ENCODE measurements at places on chromosomes 4 and X. TPM values are rescaled to one million over a fixed set of nuclear protein-coding genes. Genes with fewer than 3 reads are reported as not detected.

TRPC5OS gene
- not detected for total RNA-seq

VGLL1 gene
- total RNA-seq = not detected

MAGEA9B gene
- not detected for total RNA-seq

C4orf17 gene
- not detected for total RNA-seq

UGT2B7 gene
- not detected for total RNA-seq

SHROOM3 gene
- 4.2 TPM for total RNA-seq

PNMA3 gene
- total RNA-seq = not detected

RAB41 gene
- not detected for total RNA-seq

LNX1 gene
- total RNA-seq = 1.0 TPM

AR gene
- 3.6 TPM for total RNA-seq

TRMT10A gene
- 4.3 TPM for total RNA-seq

FAM53A gene
- 1.6 TPM for total RNA-seq

COL4A6 gene
- 16.4 TPM for total RNA-seq

NUP62CL gene
- not detected for total RNA-seq

MAP3K15 gene
- 0.13 TPM for total RNA-seq

KIT gene
- total RNA-seq = 7.3 TPM

TCEAL2 gene
- not detected for total RNA-seq

TBC1D19 gene
- 17.7 TPM for total RNA-seq

NAP1L3 gene
- total RNA-seq = 2.8 TPM

OPN1LW gene
- total RNA-seq = not detected

RAB9B gene
- total RNA-seq = not detected

FGD1 gene
- 10.9 TPM for total RNA-seq

GAGE1 gene
- not detected for total RNA-seq

IRF2 gene
- total RNA-seq = 20.6 TPM

NDST3 gene
- total RNA-seq = 0.26 TPM

CACNA1F gene
- not detected for total RNA-seq

TLR1 gene
- not detected for total RNA-seq

APLN gene
- 4.0 TPM for total RNA-seq

ATP1B4 gene
- total RNA-seq = not detected

NOX1 gene
- total RNA-seq = not detected

PABPC1L2A gene
- total RNA-seq = not detected

ZNF157 gene
- under 0.01 TPM for total RNA-seq

GASK1B gene
- 16.3 TPM for total RNA-seq

KLB gene
- total RNA-seq = not detected

GDPD2 gene
- not detected for total RNA-seq

TMEM144 gene
- total RNA-seq = 2.3 TPM

MXRA5 gene
- total RNA-seq = 1.9 TPM

NDNF gene
- 5.1 TPM for total RNA-seq

ATP7A gene
- 7.6 TPM for total RNA-seq

ARR3 gene
- total RNA-seq = not detected
